SIG-M5 (cell line): ENCODE measurements at places on chromosomes 4 and X.

GRCh38 chr4:158739600-158739999 lies 16.4 kb upstream of the PPID start:
- no peak for DNase-seq

DNA sequence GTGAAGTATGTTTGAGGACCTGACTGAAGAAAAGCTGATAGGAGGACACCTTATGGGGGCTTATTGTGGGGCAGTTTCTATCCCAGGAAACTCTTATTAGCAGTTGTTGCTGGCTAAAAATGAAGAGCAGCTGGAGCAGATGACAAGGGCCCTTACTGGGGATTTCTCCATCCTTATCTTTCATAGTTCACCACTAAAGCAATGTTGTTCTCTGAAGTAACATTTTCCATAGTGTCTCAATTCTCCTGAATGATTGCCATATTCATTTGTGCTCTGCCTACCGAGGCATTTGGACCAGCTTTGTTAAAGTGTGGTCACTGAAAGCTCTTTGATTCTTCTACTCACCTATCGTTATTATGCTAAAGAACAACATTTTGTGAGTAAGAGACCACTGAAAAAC lies 7.7 kb downstream of the ENOX2 start:
- DNase-seq, result no peak

DNA sequence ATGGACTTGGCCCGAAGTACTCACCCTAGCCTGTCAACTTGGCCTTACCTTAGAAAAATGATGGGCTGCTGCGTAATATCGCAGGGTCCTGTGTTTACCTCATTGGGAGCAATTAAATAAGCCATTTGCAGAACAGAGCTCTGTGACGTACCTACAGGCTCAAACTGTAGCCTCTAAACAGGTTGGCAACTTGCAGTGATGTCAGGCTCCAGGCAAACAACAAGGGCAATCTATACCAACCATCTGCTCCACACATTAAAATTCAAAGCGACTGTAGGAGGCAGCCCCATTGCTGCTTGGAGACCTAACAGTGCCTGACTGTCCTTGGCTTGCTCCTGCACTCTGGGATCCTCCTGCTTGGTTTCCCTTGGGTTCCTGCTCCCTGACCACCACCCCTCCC lies 17.2 kb downstream of the VGLL1 start:
- no peak for DNase-seq

DNA sequence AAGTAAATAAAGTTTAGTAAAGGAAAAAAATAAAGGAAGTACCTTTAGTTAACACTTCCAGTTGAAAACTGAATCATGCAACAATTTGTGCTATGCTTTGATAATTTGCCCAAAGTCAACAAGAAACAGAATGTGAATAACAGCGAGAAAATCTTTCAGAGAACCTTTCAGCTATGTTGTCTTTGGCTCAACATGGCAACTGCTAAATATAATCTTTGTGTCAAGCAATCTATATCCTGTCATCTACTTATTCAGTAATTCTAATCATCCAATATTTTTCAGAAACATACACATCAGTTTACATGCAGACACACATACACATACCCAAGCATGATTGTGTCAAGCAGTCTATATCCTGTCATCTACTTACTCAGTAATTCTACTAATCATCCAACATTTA lies 136.0 kb upstream of the PABPC4L start:
- DNase-seq, result no peak

- no peak for DNase-seq
Observed at GRCh38 chrX:23742174-23742696, 841 bp downstream of the ACOT9 start.

DNA sequence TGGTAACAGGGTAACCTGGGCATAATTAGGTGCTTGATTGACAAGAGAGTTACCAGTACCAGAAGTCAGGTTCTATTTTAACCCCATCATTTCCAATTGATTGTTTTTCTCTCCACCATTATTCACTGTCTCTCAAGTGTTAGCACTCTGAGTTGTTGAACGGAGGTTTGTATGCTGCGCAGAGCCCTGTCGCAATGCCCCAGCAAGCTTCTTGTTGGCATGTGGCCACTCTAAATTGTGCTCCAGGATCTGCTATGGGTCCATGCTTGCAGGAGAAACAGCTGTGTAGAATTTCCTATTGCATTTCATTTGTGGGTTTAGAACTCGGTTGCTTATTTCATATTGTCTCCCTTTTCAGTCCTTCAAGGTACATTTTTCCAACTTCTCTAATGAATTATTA lies 98.2 kb downstream of the KLHL8 start:
- no peak for DNase-seq

DNA sequence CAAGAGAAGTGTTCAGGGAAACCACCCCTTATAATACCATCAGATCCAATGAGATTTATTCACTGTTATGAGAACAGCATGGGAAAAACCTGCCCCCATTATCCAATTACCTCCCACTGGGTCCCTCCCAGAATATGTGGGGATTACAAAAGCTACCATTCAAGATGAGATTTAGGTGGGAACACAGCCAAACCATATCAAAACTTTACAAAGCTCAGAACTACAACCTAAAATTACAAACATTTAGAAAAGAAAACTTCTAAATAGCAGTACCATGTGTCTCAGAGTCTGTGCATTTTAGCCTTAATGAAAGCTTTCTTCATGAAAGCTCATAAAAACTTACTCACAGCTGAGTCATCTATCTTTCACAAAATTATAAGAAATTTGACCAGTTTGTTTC lies 1442.8 kb upstream of the PCDH7 start:
- DNase-seq, result no peak

DNA sequence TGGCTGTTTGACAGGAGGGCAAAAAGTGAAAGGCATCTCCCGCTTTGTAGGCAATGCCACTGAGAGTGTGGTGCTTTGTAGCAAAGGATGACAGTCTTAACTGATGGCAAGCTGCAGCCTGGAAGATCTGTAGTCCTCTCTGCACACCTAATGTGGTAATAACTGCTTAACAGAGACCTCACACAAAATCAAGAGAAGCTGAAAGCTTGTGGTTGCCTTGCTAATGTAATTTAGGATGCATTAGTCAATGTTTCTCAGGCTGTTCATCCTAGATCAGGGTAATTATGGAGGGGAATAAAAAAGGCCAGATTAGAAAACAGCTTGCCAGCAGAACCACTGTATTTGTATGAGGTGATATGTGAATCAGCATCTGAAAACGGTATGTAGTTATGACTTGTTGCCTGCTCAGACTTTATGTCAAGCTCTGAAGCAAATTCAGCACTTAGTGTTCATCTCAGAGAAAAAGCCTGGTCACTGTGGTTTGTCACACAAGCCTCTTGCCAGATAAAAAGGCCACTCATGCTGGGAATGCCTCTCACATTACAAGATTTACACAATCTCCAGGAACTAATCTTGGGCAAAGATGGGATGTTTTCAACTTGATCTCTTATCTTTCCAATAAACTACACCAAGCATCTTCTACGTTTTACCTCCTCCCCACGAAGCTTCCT lies 130.8 kb downstream of the ENOX2 start:
- no peak for DNase-seq

- DNase-seq, result no peak
Observed at GRCh38 chrX:109393859-109394258, 88.0 kb downstream of the GUCY2F start.

- DNase-seq, result no peak
Observed at GRCh38 chr4:56728512-56728911, 47.4 kb upstream of the HOPX start.

DNA sequence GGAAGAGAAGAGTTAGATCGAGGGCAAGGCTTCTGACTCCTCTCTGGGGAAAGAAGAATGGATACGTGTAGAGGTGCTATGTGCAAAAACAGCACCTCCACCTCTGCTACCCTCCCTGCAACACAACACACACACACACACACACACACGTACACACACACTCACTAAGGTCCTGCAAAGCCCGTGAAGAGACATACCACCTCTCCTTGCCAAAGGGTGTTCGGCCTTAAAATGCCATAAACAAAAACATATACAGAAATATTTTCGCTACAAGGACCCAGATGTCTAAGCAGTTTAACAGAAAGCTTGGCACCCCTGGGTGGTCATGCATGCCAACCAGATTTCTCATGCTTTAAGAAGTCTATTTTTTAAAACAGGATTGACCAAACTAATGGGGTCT lies 1.5 kb downstream of the TIFA start:
- DNase-seq, result no peak

DNA sequence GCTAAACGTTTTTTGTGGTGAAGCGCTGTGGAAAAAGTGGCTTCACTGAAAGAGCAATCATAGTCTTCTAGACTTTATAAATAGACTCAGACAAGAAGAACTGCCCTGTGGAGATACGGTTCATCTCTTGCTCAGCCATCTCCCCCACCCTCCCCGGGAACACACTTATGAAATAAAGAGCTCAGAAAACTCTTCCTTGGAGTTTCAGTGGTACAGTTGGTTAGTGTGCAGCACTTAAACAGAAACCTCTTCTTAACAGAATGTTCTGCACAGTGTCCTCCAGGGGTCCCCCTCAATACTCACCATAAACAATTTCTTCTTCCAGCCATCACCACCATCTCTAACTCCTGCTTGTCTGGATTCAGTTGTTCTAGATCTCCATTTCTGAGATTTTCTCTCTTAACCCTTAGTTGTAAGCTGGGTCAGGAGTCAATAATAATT lies 313.0 kb downstream of the ARHGAP10 start:
- DNase-seq, result no peak

DNA sequence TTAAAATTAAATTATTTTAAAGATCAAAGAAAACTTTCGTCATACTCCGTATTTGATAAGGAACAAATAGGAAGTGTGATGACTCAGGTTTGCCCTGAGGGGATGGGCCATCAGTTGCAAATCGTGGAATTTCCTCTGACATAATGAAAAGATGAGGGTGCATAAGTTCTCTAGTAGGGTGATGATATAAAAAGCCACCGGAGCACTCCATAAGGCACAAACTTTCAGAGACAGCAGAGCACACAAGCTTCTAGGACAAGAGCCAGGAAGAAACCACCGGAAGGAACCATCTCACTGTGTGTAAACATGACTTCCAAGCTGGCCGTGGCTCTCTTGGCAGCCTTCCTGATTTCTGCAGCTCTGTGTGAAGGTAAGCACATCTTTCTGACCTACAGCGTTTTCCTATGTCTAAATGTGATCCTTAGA lies at the start of gene CXCL8:
CXCL8 (plus strand) TSS at position 217 of the 426 bp plus-strand sequence; CDS start at position 307, 90 bp downstream.
- DNase-seq, result peak; percentile 14

DNA sequence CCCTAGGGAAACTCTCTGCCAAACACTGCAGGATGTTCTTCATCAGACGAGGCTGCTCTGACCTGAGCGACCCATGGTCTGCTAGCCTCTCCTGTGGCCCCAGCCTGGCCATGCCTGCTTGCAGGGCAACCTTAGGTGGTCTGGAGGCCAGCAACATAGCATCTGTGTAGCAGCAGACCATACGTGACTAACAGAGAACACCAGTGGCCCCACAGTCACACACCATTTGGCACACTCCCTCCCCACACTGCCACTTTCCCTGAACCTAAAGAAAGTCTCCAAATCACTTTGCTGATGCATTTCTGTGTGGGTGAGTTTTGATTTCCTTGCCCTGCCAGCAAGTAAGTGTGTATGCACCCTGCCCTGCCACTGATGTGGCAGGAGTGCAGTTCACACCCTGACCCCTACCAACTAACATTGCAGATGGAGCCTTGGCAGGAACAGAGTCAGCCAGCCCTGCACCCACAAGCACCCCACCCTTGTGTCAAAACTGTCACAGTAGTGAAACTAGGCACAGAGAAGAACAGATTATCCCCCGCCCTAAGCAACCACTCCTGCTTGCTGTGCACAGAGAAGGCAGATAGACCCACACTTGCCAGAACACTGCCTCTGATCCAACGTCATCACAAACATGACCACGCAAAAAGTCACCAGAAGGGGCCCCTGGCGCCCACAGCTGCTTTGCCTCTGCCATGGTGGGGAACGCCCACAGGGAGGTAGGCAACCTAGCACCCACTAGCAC lies 249.1 kb downstream of the SPIN4 start:
- DNase-seq, result no peak

- no peak for DNase-seq
Observed at GRCh38 chrX:150570512-150570911, 2.1 kb downstream of the MTM1 start.

DNA sequence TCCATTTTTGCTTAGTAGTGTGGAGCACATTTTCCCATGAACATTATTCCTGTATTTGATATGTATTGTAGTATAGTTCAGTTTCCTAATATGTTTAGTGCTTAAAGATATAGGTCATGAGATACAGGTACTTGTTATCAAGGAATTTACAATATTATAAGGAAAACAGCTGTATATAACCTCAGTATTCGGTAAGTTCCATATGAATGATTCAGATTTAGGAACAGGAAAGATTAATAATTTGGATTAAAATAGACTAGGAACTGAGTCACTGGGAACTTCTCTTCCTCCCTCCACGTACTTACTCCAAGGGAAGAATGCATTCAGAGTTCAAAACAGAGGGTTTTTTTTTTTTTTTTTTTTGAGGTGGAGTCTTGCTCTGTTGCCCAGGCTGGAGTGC lies 20.0 kb downstream of the DIAPH2 start:
- no peak for DNase-seq

DNA sequence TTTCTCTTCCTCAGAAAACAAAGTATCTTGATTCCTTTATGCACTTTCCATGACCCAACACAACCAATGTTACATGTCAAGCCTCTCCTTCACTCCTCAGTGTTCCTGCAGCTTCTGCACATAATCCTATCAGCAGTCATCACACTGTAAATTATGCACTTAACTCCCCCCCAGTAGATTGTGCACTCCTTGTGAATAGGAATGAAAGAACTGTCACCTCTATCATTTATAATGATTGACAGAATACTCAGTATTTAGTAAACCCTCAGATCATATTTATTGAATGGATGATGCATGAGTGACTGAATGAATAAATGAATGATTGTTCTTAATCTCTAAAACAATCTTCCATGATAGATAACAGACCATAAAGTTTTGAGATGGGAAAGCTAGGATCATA lies 253.3 kb downstream of the HS3ST1 start:
- no peak for DNase-seq
